ENCODE measurements at places on chromosomes 12 and 14. TPM values are rescaled to one million over a fixed set of nuclear protein-coding genes. Genes with fewer than 3 reads are reported as not detected.

NDUFB1 gene
- 306 TPM for total RNA-seq

HSPA2 gene
- total RNA-seq, result 53.8 TPM

TMCC3 gene
- 34.7 TPM for total RNA-seq

- no peaks in the 10 kb centered on the region for H3K4me1 ChIP-seq
- DNase-seq, result no peak
- H3K27ac ChIP-seq, result no peak overlapping the region
- no peak overlapping the region for H3K4me3 ChIP-seq
- no peaks in the 10 kb centered on the region for H3K27me3 ChIP-seq
These were observed 140.9 kb downstream of the ESRRB start for GRCh38 chr14:76516884-76517283.

GRCh38 chr14:65179918-65180724, 77.8 kb upstream of the MAX start:
- H3K4me3 ChIP-seq, result no peak overlapping the region
- no peaks in the 10 kb centered on the region for H3K27me3 ChIP-seq
- peak overlapping the region; percentile 33 for H3K27ac ChIP-seq
- peaks cover 13% of the 10 kb centered on the region for H3K4me1 ChIP-seq

DNA sequence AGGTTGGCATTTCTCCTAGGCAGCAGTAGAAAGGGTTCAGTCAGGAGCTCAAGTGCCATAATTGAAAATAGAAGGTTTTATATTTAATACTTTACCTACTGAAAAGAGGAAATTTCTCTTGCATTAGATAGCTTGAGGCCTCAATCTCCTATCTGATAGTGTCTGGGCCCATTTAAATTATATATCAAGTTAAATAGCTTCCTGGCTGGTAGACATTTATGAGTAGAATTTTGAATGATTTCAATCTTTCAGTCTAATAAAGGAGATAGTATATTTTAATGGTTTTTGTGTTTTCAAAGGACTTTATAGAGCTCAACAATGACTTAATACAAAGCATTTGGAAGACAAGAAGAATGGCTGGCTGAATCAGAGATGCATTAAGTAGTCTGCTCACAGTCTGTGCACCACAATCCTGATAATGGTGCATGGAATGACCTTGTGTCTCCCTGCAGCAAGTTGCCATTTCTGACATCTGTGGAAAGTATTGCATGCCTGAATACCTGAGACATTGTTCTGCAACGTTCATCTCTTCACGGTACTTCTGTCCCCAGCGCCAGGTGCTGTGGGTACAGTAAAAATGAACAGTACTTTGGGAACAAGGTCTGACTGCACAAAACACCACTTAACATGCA, 974.1 kb downstream of the TMTC2 start:
- DNase-seq, result no peak
- H3K4me3 ChIP-seq, result no peak overlapping the region
- no peaks in the 10 kb centered on the region for H3K36me3 ChIP-seq
- H3K27me3 ChIP-seq, result no peaks in the 10 kb centered on the region
- H3K4me1 ChIP-seq, result no peaks in the 10 kb centered on the region
- H3K27ac ChIP-seq, result no peak overlapping the region

GRCh38 chr14:54754116-54754622, 148.5 kb downstream of the GCH1 start:
- H3K4me3 ChIP-seq, result no peak overlapping the region
- H3K4me1 ChIP-seq, result peaks cover 5% of the 10 kb centered on the region
- H3K27me3 ChIP-seq, result no peaks in the 10 kb centered on the region
- no peak overlapping the region for H3K27ac ChIP-seq
- peaks cover 74% of the 10 kb centered on the region for H3K36me3 ChIP-seq
- DNase-seq, result no peak

DNA sequence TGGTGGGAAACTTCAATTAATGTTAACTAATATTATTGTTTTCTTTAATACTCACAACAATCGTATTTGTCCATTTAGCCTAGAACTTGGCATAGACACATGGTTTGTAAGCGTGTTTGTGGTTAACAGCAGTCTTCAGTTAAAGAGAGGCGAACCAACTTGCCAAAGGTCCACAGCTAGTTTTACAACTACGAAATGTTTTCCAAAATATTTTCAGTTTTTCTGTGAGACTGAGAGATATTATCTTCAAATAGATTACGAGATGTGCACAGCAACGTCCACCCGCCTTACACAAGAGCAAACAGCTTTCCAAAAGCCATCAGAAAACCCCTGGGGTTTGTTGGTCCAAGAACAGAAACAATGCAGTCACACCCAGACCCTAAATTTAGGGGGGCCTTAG, 58.6 kb upstream of the RASSF3 start:
- peaks cover 3% of the 10 kb centered on the region for H3K4me1 ChIP-seq
- H3K36me3 ChIP-seq, result no peaks in the 10 kb centered on the region
- no peaks in the 10 kb centered on the region for H3K27me3 ChIP-seq

- H3K36me3 ChIP-seq, result no peaks in the 10 kb centered on the region
- no peak for DNase-seq
- peak overlapping the region; percentile 51 for H3K4me3 ChIP-seq
- no peaks in the 10 kb centered on the region for H3K4me1 ChIP-seq
These were observed 53.8 kb upstream of the CCDC175 start for GRCh38 chr14:59630288-59630963.

- no peaks in the 10 kb centered on the region for H3K36me3 ChIP-seq
- no peak overlapping the region for H3K27ac ChIP-seq
- H3K4me3 ChIP-seq, result no peak overlapping the region
These were observed 24.3 kb upstream of the RCOR1 start for GRCh38 chr14:102568115-102568614.

GRCh38 chr12:54716261-54716660, 68.1 kb upstream of the DCD start:
- no peak overlapping the region for H3K27ac ChIP-seq
- no peaks in the 10 kb centered on the region for H3K27me3 ChIP-seq
- no peak for DNase-seq
- no peaks in the 10 kb centered on the region for H3K4me1 ChIP-seq
- no peaks in the 10 kb centered on the region for H3K36me3 ChIP-seq

- no peaks in the 10 kb centered on the region for H3K27me3 ChIP-seq
- no peak overlapping the region for H3K4me3 ChIP-seq
- H3K4me1 ChIP-seq, result peaks cover 5% of the 10 kb centered on the region
- no peaks in the 10 kb centered on the region for H3K36me3 ChIP-seq
- H3K27ac ChIP-seq, result no peak overlapping the region
These were observed 136.4 kb upstream of the NCOR2 start for GRCh38 chr12:124703856-124704255.

DNA sequence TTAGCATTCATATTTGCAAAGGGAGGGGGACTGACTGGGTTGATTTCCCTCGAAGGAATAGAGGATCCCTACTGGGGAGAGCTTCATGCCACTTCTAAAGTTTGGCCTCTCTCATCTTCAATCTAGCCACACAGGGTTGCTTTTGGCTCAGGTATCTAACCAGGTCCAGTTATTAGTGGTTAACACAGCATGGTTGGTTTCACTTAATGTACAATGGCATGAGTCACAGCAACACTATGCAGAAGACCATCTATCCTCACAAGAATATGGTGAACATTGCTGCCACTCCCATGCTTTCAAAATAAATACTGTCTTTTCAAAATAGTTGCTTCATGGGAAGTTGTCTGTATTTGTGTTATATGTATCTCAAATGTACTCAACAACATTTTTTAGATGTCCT, 6.6 kb upstream of the RAB3IP start:
- no peaks in the 10 kb centered on the region for H3K4me1 ChIP-seq
- DNase-seq, result no peak
- no peak overlapping the region for H3K4me3 ChIP-seq
- H3K36me3 ChIP-seq, result no peaks in the 10 kb centered on the region
- no peak overlapping the region for H3K27ac ChIP-seq
